Upper lobe of right lung (tissue), 1 donor: ENCODE measurements at places on chromosomes 6 and 20. TPM values are rescaled to one million over a fixed set of nuclear protein-coding genes. Genes with fewer than 3 reads are reported as not detected.

DNA sequence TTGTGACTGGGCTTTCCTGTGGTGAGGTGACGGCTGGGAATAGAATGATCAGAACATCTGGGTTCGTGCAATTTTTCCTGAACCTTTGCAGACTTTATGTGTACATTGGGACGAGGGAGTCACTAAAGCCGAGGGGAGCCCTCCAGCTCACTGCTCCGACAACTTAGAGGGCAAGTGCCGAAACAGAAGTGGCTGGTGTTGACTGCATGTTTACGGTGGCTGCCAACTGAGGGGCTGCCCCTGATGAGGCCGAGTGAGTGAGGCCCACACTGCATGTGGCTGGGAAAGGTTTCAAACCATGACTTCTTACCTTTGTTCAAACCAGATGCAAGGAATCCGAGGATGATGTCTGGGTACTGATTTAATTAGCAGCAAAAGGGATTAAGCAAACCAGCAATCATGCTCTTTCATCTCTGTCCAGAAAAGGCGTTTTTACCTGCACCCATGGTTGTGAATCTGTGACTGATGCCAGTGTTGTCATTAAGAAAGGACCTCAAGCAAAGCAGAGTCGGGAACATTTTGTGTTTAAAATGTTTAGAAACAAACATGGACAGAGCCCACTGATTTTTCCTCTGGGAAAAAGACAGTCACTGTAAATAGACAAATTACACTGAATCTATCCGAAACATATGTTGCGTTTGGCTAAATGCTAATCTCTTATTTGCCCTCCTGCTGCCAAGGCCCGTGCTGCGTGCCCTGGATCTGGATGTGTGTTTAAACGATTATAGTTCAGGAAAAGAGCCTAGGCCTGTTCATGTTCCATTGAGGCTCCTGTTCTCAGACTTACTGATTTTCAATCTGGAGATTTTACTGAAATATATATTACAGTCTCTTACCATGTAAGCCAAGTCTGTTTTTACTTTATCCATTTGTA, 105.1 kb downstream of the UST start:
- H3K27ac ChIP-seq, result no peak overlapping the region
- no peak overlapping the region for H3K4me3 ChIP-seq
- peaks cover 8% of the 10 kb centered on the region for H3K4me1 ChIP-seq
- no peaks in the 10 kb centered on the region for H3K36me3 ChIP-seq

DNA sequence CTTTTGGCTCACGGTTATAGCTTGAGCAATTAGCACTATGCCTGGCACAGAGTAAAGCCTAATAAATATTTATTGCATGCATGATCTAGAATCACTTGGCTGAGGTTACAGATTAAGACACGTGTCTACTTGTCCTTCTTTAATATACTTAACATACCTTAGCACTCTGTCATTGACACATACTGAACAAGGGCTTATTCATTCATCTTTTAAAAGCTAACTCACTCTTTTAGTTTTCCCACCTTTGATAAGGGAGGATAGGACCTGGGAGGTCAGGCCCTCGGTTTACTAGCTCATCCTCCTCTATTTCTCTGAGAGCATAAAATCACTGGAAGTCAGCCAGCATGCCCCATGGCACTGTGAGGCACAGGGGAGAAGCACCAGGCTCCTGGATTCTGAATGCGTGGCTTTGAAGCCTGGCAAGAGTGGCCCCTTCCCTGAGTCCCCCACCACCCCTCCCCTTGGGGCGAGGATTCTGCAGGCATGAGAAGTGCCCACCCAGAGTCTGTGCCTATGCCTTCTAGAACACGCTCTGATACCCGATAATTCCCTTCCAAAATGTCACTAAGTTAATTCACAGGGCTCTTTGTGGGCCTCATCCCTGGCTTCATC, 11.2 kb downstream of the ZCCHC3 start:
- no peaks in the 10 kb centered on the region for H3K27me3 ChIP-seq
- peaks cover 21% of the 10 kb centered on the region for H3K4me1 ChIP-seq
- no peak overlapping the region for H3K4me3 ChIP-seq

- DNase-seq, result no peak
- H3K27me3 ChIP-seq, result no peaks in the 10 kb centered on the region
- H3K36me3 ChIP-seq, result peaks cover 23% of the 10 kb centered on the region
- no peak overlapping the region for H3K4me3 ChIP-seq
- no peak overlapping the region for H3K27ac ChIP-seq
- peaks cover 4% of the 10 kb centered on the region for H3K4me1 ChIP-seq
These were observed 56.1 kb downstream of the RPP40 start for GRCh38 chr6:4947716-4948115.

- H3K4me3 ChIP-seq, result no peak overlapping the region
- H3K4me1 ChIP-seq, result no peaks in the 10 kb centered on the region
- no peaks in the 10 kb centered on the region for H3K27me3 ChIP-seq
- no peak for DNase-seq
These were observed 13.5 kb downstream of the ZC2HC1B start for GRCh38 chr6:143877584-143878271.

The NFKBIE gene
- total RNA-seq, result 7.1 TPM

GRCh38 chr6:38185244-38185643, 365.7 kb downstream of the ZFAND3 start:
- no peak overlapping the region for H3K27ac ChIP-seq
- H3K4me1 ChIP-seq, result no peaks in the 10 kb centered on the region
- no peaks in the 10 kb centered on the region for H3K36me3 ChIP-seq
- H3K27me3 ChIP-seq, result no peaks in the 10 kb centered on the region
- DNase-seq, result peak; percentile 20

The PACSIN1 gene
- total RNA-seq, result not detected

DNA sequence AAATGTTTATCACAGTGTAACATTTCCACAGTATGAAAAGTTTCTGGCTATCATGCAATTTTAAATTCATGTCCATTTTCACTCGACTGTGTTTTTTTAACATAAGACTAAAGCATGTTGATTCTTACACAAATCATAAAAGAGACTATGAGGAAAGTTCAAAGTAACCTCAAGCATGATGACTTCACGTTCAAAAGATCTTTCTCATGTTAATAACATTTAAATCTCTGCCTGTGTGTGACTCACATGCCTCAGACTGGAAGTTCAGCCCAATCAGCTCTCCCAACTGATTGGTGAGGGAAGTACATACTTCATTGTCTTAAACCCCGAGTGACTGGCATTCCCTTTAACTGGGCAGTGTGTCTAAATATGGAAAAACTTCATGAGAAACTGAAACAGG, 37.4 kb downstream of the ATXN1 start:
- no peak for DNase-seq
- peaks cover 53% of the 10 kb centered on the region for H3K4me1 ChIP-seq
- H3K27ac ChIP-seq, result no peak overlapping the region
- no peaks in the 10 kb centered on the region for H3K36me3 ChIP-seq

- no peak for DNase-seq
- H3K4me1 ChIP-seq, result peaks cover 49% of the 10 kb centered on the region
- no peaks in the 10 kb centered on the region for H3K27me3 ChIP-seq
- H3K27ac ChIP-seq, result no peak overlapping the region
- H3K4me3 ChIP-seq, result no peak overlapping the region
These were observed 7.1 kb downstream of the CCND3 start for GRCh38 chr6:41934278-41935192.

GRCh38 chr6:95519228-95520037, 57.9 kb upstream of the MANEA start:
- no peak overlapping the region for H3K4me3 ChIP-seq
- H3K27me3 ChIP-seq, result no peaks in the 10 kb centered on the region
- H3K36me3 ChIP-seq, result no peaks in the 10 kb centered on the region
- H3K4me1 ChIP-seq, result no peaks in the 10 kb centered on the region

GRCh38 chr6:31423550-31423949, 20.2 kb downstream of the MICA start:
- DNase-seq, result no peak
- no peaks in the 10 kb centered on the region for H3K36me3 ChIP-seq

DNA sequence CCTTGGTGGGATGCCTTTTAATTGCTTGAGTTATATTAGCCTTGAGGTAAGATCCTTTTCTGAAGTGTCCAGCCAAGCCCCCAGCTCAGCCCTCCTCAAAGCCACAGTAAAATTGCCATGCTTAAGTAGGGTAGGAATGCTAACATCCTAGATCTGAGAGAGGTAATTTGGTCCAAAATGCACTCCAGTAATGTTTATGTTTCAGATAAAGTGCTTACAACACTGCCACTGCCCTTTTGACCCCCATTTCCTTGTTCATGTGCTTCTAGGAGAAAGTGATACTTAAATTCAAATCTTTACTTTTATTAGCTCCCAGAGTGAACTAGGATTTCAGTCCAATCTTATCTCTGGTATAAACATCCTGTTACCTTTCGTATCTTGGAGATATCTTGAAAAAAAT, 318.0 kb downstream of the BMP2 start:
- H3K27me3 ChIP-seq, result no peaks in the 10 kb centered on the region
- DNase-seq, result no peak
- no peak overlapping the region for H3K27ac ChIP-seq
- H3K4me3 ChIP-seq, result no peak overlapping the region
- no peaks in the 10 kb centered on the region for H3K4me1 ChIP-seq

DNA sequence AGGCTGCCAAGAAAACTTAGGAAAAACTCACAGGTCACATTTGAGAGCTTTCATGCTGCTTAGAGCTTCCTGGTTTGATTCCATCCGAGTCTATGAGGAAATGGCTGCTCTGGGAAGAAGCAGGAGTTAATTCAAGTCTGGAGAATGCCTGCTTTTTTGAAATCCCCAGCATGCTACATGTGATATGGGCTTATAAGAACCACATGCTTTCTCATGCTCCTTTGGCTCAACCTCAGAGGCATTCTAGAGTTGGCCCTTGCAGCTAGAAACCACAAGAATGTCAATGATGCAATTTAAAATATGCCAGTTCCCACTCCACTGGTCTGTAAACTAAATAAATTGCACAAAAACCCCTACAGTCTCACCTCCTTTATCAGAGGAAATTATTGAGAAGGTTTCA, 142.9 kb upstream of the OLIG3 start:
- no peak overlapping the region for H3K4me3 ChIP-seq
- H3K27ac ChIP-seq, result peak overlapping the region; percentile 26
- H3K27me3 ChIP-seq, result no peaks in the 10 kb centered on the region
- no peaks in the 10 kb centered on the region for H3K36me3 ChIP-seq
- peaks cover 20% of the 10 kb centered on the region for H3K4me1 ChIP-seq

GRCh38 chr6:37239526-37239925, 18.0 kb upstream of the TBC1D22B start:
- H3K36me3 ChIP-seq, result no peaks in the 10 kb centered on the region
- H3K27ac ChIP-seq, result no peak overlapping the region
- H3K4me1 ChIP-seq, result peaks cover 36% of the 10 kb centered on the region
- no peak for DNase-seq

The PKIB gene
- total RNA-seq, result 2.1 TPM
